Tibial nerve (tissue), 4 donors: ENCODE measurements at places on chromosomes 3 and 15. TPM values are rescaled to one million over a fixed set of nuclear protein-coding genes. Genes with fewer than 3 reads are reported as not detected.

TNNC1 gene
- 624 TPM for total RNA-seq

RBPMS2 gene
- total RNA-seq = 2.0 TPM

SLC28A1 gene
- total RNA-seq = 0.42 TPM

XCR1 gene
- total RNA-seq = not detected

LRRC49 gene
- 10.0 TPM for total RNA-seq

DNA sequence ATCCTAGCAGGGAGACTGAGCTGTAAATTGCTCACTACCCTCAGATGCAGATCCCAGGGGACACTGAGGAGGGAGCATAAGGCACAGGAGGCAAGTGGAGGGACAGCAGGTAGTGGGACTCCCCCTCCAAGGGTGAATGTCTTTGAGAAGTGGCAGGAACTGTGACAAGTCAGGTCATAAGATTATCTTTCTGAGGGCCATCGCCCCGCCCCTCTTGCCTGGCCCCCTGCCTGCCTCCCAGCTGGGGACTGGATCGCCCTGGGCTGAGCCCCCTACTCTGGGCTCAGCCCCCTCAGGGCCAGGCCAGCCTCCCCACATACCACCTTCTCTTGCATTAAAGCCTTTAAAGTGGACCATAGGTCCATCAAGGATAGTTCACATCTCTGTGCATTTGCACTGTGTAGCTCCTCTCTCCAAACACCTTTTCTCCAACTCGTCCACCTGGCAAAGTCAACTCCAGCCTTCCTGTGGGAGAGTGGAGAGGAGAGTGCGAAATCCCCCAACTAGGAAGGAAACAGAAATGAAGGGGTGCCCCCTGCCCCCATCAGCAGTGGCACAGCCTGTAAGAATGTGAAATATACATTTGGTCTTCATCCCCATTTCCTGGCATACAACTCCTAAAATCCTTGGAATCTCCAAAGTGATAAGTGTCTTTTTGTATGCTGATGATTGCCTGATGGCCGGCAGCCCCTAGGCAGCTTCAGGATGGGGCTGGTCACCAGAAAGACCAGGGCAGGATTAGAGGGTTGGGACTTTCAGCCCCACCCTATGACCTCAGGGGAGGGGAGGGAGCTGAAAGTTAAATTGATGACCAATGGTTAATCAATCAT, 14.7 kb downstream of the PIF1 start:
- H3K27me3 ChIP-seq = peaks cover 6% of the 10 kb centered on the region
- H3K36me3 ChIP-seq = no peaks in the 10 kb centered on the region
- H3K27ac ChIP-seq = no peak overlapping the region
- H3K4me1 ChIP-seq = peaks cover 3% of the 10 kb centered on the region

GRCh38 chr3:154235330-154235729, 89.0 kb downstream of the DHX36 start:
- H3K27me3 ChIP-seq = no peaks in the 10 kb centered on the region
- H3K4me3 ChIP-seq = no peak overlapping the region
- DNase-seq = no peak
- no peaks in the 10 kb centered on the region for H3K4me1 ChIP-seq

DNA sequence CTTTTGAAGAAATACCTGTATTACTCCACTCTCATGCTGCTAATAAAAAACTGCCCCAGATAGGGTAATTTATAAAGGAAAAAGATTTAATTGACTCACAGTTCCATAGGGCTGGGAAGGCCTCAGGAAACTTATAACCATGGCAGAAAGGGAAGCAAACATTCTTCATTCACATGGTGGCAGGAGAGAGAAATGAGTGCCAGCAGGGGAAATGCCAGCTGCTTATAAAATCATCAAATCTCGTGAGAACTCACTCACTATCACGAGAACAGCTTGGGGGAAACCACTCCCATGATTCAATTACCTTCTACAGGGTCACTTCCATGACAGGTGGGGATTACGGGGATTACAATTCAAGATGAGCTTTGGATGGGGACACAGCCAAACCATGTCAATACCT, 18.7 kb downstream of the MFSD1 start:
- no peak overlapping the region for H3K4me3 ChIP-seq
- no peak overlapping the region for H3K27ac ChIP-seq
- no peak for DNase-seq
- H3K4me1 ChIP-seq = no peaks in the 10 kb centered on the region
- no peaks in the 10 kb centered on the region for H3K27me3 ChIP-seq

DNA sequence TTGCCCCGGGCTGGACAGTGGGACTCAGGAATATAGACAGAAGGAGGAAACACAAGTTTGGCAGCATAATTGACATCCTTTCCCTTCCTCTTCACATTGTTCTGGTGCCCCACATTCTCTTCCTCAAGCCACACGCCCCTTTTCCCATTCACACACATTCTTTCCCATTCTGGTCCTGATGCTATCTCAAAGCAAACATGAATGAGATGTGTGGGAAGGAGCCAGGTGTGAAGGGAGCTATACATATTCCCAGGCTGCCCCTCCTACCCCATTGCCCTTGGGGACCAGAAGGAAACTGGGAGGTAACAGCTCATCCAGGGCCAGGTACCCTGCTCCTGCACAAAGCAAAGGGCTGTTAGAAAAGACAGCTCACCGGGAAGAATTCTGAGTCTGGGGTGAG, 23.4 kb upstream of the CLK3 start:
- H3K27ac ChIP-seq = no peak overlapping the region
- no peak overlapping the region for H3K4me3 ChIP-seq
- H3K27me3 ChIP-seq = no peaks in the 10 kb centered on the region

DNA sequence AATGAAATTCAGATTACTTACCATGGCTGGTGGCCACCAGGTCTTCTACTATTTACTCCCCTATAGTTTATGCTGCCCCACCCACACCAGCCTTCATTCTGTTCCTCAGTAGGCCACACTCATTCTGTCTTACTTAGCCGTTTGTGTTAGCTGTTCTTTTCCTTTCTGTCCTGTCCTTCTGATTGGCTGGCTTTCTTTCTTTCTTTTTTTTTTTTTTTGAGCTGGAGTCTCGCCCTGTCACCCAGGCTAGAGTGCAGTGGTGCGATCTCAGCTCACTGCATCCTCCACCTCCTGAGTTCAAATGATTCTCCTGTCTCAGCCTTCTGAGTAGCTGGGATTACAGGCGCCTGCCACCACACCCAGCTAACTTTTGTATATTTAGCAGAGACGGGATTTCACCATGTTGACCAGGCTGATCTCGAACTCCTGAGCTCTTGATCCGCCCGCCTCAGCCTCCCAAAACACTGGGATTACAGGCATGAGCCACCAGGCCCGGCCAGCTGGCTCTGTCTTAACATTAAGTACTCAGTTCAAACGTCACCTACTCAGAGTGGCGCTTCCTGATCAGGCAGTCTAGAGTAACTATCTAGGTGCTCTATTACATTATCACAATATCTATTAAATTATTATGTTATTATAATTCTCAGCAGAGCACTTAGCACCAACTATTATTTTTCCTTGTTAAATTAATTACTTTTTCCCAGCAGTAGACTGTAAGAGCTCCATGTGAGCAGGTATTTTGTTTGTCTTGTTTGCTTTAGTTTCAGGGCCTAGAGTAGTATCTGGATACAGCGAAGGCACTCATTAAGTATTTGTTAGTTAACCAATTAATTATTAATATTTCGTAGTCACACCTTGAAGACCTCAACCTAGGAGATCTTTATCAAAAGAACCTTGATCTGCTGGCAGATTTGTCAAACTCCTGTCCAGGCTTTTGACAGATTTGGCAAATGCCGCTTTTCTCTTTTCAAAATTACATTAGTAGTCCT, 6.4 kb downstream of the CMSS1 start:
- H3K4me1 ChIP-seq = no peaks in the 10 kb centered on the region
- H3K36me3 ChIP-seq = no peaks in the 10 kb centered on the region
- no peak overlapping the region for H3K4me3 ChIP-seq
- no peaks in the 10 kb centered on the region for H3K27me3 ChIP-seq
- H3K27ac ChIP-seq = no peak overlapping the region
- no peak for DNase-seq

- no peaks in the 10 kb centered on the region for H3K36me3 ChIP-seq
- no peak overlapping the region for H3K4me3 ChIP-seq
- H3K27me3 ChIP-seq = no peaks in the 10 kb centered on the region
- no peak overlapping the region for H3K27ac ChIP-seq
- DNase-seq = no peak
- H3K4me1 ChIP-seq = no peaks in the 10 kb centered on the region
These were observed 3.1 kb downstream of the GLB1 start for GRCh38 chr3:33093847-33094246.

- H3K27ac ChIP-seq = no peak overlapping the region
- DNase-seq = no peak
- H3K27me3 ChIP-seq = no peaks in the 10 kb centered on the region
- no peak overlapping the region for H3K4me3 ChIP-seq
These were observed 6.8 kb upstream of the LDHAL6B start for GRCh38 chr15:59199626-59200465.
